ENCODE measurements at places on chromosomes 5 and 9.

GRCh38 chr5:117741655-117742206 lies 1167.1 kb upstream of the SEMA6A start:
- DNase-seq: no peak

DNA sequence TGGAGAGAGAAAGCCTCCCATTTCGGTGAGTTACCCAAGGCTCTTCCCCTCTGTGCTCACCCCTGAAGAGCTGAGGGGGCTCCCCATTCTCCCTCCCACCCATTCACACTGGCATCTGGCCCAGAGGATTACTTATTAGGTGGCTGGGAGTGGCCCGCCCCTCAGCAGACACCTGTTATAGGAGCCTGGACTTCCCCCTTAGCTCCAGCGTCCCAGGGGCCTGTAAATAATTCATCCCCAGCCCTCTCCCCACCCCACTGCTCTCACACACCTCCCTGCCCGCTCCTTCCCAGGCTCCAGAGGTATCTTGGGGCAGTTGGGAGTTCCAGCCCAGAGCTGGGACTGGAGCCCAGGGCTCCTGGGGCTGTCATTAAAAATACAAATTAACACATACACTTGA lies 11.6 kb upstream of the SLC6A7 start:
- no peak for DNase-seq

DNA sequence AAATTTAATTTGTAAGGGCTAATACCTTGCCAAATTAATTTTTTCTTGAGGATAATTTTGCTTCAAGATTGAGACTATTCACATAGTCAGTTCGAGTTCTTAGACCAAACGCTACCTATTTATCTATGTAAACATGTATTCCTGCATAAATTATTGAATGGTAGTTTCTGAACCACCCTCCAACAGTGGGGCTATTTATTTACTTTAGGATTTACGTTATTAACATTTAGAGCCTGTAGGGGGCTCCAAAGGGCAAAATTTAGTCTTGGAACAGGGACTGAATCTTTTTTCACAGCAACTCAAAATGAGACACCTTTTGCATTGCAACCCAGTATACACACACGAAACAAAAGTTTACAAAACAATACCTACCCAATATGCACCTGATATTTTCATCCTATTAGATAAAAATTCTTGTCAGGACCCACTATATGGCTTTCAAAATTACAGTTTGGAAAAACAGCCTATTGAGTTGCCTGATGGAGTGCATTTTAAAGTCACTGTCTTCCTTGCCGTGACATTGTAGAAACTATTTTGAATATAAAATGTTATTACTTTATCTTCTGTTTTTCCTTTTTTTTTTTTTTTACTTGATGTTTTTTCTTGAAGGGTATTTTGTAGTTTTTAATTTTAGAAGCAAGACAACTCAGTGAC lies 47.1 kb upstream of the POU4F3 start:
- DNase-seq: peak; percentile 57

DNA sequence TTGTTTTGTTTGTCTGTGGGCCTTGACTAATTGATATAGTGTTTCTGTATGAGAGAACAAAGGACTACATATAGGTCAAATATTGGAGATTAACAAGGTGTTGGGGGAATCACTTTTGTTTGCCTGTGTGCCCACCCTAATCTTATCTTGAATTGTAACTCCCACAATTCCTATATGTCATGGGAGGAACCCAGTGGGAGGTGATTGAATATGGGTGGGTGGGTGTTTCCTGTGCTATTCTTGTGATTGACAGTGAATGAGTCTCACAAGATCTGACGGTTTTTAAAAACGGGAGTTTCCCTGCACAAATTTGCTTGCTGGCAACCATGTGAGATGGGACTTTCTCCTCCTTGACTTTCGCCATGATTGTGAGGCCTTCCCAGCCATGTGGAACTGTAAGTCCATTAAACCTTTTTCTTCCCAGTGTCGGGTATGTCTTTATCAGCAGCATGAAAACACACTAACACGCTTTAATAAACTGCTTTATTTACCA lies 64.9 kb upstream of the HSPB3 start:
- DNase-seq: no peak

GRCh38 chr9:2179567-2179966 lies 164.4 kb downstream of the SMARCA2 start:
- no peak for DNase-seq

GRCh38 chr9:34536685-34537084 lies 13.9 kb upstream of the ENHO start:
- no peak for DNase-seq

- no peak for DNase-seq
Observed at GRCh38 chr5:157189223-157189622, 8.6 kb downstream of the ITK start.

- DNase-seq: no peak
Observed at GRCh38 chr9:18826248-18826647, 206.8 kb downstream of the SAXO1 start.

GRCh38 chr5:116976767-116977166 lies 402.1 kb upstream of the SEMA6A start:
- no peak for DNase-seq

DNA sequence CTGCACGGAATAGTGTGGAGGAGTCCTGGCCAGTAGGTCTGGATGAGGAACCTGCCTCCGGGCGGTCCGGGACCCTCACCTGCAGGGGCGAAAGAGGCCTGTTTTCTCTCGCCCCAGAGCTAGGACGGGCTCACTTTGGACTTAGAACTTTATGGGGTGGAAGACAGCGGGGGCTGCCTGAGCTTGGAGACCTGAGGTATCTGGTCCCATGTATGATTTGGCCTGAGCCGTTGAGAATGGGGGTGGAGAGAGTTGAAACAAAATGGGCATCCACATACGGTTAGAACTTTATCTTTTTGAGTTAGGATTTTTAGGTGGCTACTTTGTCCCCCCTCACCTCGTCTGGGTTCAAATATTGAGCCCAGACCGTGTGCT lies 681 bp upstream of the ETF1 start:
- DNase-seq: no peak

DNA sequence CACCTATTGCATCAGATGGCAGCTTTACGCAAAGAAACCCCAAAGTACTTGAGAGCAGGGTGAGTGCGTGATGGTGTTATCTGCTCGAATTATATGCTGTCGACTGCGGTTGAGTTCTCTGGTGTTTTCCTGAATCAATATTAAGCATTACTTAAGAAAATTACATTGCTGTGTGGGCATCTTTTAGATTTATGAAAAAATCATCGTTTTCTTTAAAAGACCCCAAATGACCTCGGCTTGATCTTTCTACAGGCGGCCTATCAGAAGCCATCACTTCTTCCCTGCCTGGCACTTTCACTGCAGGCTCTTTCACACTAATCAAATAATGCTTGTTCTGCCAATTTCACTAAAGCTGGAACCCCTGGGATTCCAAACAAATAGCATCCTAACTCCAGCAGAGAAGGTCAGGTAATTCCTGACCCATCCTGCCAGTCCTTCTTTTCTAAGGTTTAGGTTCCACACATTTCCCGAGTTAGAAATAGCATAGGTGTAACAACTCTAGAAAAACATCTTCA lies 1.7 kb downstream of the UBE2QL1 start:
- no peak for DNase-seq

- no peak for DNase-seq
Observed at GRCh38 chr9:36802201-36802920, 229.7 kb downstream of the MELK start.

DNA sequence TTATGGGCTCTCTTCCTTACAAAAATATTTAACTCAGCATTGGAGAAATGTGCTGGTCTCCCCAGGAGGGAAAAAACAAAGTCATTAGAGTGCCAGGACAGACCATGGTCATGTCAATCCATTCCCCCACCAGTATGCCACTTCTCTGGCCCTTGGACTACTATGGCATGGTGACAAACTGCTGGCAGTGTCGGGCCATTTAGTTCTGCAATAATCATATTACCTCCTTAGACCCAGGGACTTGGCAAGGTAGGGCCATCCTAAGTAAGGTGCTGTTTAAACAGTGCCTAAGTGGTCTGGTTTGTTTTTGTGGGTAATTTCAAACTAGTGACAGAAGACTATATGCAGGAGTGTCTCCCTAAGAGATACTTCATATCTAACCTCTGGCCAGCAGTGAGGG lies 177.8 kb upstream of the STK32A start:
- DNase-seq: no peak

- DNase-seq: no peak
Observed at GRCh38 chr5:158487664-158488063, 612.1 kb downstream of the EBF1 start.

DNA sequence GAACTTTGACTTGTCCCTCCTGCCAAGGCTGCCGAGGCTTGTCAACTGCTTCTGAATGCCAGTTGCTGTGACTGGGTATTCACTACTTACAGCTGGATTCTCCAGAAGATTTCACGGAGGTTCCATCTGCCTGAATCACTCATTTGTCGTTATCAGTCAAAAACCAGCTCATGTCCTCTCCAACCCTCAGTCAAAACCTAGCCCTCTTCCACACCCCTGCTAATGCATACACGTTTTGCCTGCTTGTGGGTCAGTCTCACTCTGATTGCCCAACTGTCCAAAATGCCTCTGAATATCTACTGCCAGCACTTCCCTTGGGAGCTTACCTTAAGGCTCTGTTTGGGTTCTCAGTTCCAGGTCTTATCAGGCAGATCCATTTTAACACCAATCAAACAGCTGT lies 238.6 kb upstream of the TMEM161B start:
- DNase-seq: no peak

DNA sequence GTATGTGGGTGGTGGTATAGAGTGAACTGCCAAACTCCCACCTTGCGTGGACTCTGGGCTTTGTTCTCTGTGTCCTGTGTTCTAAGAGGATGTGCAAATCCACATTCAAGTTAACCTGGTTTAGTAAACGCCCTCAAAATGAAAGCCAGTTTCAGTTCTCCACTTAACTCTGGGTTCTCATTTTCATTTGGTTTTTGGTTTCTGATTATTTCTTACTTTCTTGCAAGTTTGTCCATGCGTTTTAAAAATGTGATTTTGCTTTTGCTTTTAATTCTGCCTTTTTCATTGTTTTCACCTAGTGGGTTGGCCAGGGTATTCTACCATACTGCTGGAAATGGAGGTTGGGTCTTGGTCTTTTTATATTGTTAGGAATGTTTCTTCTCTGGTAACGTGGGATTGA lies 38.2 kb downstream of the GALNT10 start:
- no peak for DNase-seq

DNA sequence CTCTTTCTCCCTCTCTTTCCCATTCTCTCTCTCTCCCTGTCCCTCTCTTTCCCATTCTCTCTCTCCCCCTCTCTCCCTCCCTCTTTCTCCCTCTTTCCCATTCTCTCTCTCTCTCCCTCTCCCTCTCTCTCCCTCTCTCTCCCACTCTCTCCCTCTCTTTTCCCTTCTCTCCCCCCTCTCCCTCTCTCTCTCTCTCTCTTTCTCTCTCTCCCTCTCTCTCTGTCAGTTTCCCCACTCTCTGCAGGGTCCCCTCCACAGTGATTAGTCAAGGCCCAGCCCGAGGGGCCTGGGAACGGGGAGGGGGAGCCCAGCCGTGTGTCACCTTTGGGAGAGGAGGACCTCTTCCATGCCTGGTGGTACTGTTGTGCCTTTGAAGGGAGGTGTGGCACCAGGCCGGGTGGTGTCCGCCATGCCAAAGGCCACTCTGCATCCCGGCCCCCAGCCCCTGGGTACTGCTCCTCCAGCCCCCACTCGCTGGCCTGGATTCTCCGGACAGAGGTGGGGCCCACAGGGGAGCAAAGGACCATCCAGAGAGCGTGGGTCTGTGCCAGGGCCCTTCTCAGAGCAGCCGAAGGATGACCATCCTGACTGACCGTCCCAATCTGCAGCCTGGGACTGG lies 25.4 kb downstream of the KCNT1 start:
- DNase-seq: no peak

GRCh38 chr5:145904743-145905142 lies 31.6 kb upstream of the SH3RF2 start:
- no peak for DNase-seq

GRCh38 chr5:56259002-56259511 lies 25.9 kb upstream of the ANKRD55 start:
- peak; percentile 81 for DNase-seq

DNA sequence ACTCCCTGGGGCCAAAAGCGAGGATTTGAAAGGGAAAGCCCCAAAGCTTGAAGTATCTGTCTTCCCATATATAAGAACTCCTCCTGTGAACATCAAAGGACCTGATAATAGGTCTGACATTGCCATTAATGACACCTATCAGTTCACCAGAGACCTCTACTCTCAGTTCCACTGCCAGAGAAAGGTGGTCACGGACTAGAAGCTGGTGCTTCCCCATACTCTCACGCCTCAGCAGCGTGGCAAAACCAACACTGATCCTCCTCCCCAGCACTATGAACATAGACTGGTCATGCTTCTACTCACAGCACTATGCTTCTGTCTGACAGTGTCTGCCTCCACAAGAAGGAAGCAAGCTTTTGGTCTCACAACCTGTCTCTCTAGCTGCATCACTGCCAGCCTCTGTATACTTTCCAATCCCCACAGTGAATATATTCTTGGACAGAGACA lies 37.9 kb downstream of the NRG2 start:
- no peak for DNase-seq

DNA sequence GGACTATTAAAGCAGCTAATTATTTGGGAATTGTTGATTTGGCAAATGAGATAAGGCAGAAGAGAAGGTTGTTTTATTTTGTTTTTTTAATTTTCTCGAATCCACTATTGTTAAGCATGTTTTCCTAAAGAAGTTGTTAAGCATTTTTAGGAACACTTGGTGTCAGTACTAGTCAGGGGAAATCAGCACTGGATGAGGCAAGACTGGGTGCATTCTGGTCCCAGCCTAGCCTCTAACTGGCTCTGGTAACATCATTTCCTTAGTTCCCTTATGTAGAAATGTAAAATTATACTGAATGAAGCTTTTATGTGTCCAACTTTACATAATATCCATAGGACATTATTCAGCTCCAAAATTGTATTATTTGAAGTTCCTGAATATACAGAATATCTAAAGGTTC lies 196.1 kb downstream of the PCSK5 start:
- DNase-seq: peak; percentile 6

- DNase-seq: no peak
Observed at GRCh38 chr5:27387535-27388073, 349.2 kb upstream of the CDH9 start.

DNA sequence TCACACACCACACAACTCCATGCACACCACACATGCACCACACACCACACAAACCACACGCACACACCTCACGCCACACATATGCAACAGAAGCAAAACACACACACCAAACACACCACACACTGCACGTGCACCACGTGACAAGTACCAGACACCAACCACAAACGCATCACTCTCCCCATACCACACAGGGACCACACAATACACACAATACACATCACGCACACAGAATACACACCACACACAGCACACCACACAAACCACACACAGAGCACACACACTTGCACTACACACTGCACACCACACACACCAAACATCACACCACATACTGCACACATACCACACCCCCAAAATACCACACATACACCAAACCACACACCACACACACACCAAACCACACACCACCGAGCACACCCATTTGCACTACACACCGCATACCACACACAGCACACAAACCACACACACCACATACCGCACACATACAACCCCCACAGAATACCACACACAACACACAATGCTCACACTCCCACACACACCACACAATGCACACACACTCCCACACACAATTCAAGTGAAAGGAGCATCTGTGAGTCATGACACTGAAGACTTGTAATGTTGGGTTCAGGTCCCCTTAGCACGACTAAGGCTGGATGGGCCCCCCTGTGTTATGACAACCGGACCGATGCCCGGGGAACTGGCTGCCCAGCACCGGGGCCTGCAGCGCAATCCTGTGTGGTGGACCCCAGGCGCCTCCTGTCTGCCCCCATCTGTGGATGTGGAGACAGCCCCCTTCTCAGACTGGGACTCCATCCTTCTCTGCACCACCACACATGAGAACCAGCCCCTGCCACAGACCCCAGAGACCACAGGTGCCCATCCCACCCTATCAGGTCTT lies 6.0 kb upstream of the ZDHHC11 start:
- DNase-seq: no peak
